ENCODE measurements at places on chromosomes 7 and 10. TPM values are rescaled to one million over a fixed set of nuclear protein-coding genes. Genes with fewer than 3 reads are reported as not detected.
A peak's percentile ranks its signal among the peaks of the same experiment; 100 is the strongest.

- no peak overlapping the region for H3K4me3 ChIP-seq
- H3K27ac ChIP-seq: no peak overlapping the region
- peaks cover 4% of the 10 kb centered on the region for H3K36me3 ChIP-seq
- no peak for DNase-seq
- no peaks in the 10 kb centered on the region for H3K27me3 ChIP-seq
- peaks cover 5% of the 10 kb centered on the region for H3K4me1 ChIP-seq
These were observed 59.2 kb downstream of the TRIM24 start for GRCh38 chr7:138519061-138519798.

The GPR37 gene
- 8.8 TPM for total RNA-seq

GRCh38 chr10:121734589-121735045, 136.4 kb upstream of the FGFR2 start:
- peaks cover 4% of the 10 kb centered on the region for H3K4me1 ChIP-seq
- no peak overlapping the region for H3K27ac ChIP-seq
- DNase-seq: peak; percentile 45
- H3K4me3 ChIP-seq: no peak overlapping the region
- H3K36me3 ChIP-seq: no peaks in the 10 kb centered on the region

DNA sequence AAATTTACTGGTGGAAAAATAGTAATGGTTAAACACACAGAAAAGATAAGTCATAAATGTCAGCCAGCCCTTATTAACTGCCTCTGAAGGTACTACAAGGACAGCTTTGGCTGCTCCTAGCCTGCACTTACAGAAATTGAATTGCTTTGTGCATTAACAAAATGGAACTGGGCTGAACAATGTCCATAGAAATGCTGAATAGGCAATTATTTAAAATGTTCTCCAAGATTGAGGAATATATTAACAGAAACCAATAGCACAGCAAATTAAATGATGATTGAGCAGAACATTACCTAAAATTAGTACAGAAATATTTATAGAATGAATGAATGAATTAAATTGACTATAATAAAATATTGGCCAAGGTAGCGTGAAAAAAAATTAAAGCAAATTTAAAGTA, 42.4 kb upstream of the AGMO start:
- H3K4me1 ChIP-seq: peaks cover 3% of the 10 kb centered on the region
- H3K27ac ChIP-seq: no peak overlapping the region
- H3K36me3 ChIP-seq: no peaks in the 10 kb centered on the region
- no peak for DNase-seq

DNA sequence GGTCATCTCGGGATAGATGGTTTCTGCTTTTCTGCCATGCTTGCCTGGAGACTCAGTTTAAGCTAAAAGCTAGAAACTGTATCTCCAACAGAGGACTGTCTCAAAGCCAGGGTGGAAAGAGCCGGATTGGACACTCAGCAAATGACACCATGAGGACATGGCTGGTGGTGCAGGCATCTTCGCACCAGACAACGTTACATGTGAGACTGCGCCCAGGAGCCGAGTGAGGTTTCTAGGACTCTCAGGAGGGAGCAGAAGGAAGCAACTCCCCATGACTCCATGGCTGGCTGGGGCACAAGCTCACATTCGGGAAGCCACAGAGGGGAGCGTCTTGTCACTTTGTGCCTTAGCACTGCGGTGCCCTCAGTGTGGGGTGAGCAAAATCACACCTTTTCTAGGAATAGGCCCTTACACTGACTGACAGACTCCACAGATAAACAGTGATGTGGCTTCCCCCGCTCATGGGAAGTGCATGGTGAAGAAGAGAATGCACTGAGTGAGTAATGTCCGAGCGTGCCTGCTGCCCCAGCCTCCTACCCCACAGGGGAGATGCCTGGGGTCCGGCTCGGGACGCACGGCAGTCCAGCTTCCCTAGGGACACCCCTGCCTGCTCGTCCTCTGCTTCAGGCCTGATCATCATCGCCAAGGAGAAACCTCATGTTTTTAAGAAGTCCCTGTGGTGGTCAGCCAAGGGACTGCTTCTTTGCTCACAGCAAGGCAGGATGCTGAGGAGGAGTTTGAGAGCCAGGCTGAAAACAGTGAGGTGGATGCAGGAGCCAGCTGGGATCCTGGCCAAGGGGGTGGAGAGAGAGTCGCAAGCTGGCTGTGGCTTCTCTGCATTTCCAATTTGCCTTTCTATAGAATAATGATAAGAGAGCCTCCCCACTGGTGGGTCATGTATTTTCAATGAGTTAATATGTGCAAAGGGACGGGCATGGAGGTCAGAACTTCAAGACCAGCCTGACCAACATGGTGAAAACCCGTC, 52.2 kb upstream of the FXYD4 start:
- no peak for DNase-seq
- H3K36me3 ChIP-seq: no peaks in the 10 kb centered on the region
- H3K4me3 ChIP-seq: no peak overlapping the region
- H3K4me1 ChIP-seq: peaks cover 9% of the 10 kb centered on the region

DNA sequence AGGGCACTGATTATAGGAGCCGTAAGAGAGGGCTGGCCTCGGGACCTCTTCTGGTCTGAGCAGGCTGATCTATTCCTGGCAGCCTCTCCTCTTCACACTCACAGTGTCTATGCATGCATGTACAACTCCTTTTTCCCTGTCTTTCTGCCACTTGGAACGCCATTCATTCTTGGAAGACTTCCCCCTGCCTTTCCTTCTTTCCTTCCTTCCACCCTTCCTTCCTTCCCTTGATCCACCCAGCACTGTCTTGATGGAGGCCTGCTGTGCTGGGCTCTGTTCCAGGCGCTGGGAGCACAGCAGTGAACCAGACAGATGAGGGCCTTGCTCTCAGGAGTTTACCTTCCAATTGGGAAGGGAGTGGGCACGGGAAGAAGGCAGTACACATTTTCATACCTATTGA, 114.8 kb downstream of the SH3PXD2A start:
- no peaks in the 10 kb centered on the region for H3K36me3 ChIP-seq
- peaks cover 19% of the 10 kb centered on the region for H3K4me1 ChIP-seq
- no peak overlapping the region for H3K27ac ChIP-seq
- H3K27me3 ChIP-seq: no peaks in the 10 kb centered on the region
- H3K4me3 ChIP-seq: no peak overlapping the region

The STRIP2 gene
- total RNA-seq: 1.4 TPM

The CPN1 gene
- total RNA-seq: 2.8 TPM

The SVOPL gene
- 0.24 TPM for total RNA-seq

GRCh38 chr10:22436526-22436892, 91.2 kb downstream of the SPAG6 start:
- no peaks in the 10 kb centered on the region for H3K27me3 ChIP-seq
- peak overlapping the region; percentile 99 for H3K27ac ChIP-seq
- DNase-seq: no peak
- H3K4me1 ChIP-seq: peaks cover 18% of the 10 kb centered on the region
- H3K4me3 ChIP-seq: peak overlapping the region; percentile 72

DNA sequence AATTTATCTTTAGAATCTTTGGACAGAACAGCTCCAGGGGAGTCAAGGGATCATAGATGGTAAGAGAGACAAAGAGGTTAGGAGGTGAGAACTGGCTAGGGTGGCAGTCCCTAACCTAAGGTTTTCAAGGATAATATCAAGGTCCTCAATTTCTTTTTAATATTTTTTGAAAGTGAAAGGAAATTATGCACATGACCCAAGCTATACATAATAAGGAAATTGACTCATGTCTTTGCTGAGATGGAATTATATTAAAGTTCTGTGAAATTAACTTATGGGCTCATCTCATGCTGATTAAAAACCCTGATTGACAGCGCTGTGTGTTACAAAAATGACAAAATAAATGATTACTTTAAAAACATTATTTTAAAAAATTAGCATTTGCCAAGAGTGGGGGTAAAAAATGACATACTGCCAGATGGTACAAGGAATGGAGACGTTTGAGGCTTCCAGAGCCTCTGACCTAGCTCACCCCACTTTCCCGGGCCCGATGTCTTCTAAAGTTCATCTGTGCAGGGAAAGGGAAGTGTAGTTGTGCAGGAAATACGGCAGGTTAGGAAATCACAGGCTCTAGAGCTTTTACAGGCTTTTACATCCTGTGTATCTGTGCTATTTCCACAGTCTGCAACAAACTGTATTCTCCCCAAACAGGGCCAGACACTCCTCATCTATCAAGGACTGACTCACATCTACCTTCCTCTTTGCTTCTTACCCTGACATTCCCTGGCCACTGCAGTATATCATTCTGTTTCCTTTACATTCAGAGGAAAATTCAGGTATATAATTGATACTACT, 185.6 kb upstream of the PRSS58 start:
- no peak for DNase-seq
- H3K4me3 ChIP-seq: no peak overlapping the region
- H3K27ac ChIP-seq: no peak overlapping the region
- peaks cover 7% of the 10 kb centered on the region for H3K27me3 ChIP-seq
- no peaks in the 10 kb centered on the region for H3K36me3 ChIP-seq
- no peaks in the 10 kb centered on the region for H3K4me1 ChIP-seq

DNA sequence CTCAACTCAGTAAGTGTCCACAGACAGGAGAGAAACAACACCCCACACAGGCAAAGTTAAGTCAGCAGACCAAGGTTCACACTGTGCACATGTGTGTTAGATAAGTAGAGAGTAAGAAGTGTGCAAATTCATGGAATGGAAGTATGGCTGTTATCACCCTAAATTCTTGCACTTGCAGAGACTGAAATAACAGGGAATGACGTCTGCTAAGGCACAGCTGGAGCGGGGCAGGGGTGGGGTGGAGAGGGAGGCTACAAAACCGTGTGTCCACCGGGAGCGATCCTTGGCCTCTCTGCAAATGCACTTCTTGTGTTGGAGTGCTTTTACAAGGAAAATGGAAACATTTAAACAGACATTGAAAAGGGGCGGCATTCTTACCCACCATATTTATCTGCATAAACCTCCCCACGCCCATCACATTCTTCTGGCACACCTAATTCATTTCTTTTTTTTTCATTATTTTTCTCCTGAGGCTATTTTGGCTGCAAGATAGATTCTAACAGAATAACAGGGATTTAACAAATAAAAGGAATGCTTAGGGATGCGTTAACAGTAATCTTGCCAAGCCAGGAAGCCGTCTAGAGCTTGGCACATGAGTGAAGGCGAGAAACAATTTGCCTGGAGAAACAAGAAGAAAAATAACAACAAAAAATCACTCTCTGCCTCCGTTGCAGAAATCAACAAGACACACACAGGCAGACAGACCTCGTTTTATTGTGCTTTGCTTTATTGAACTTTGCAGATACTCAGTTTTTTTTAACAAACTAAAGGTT, 30.1 kb downstream of the TNS3 start:
- H3K27me3 ChIP-seq: no peaks in the 10 kb centered on the region
- no peak overlapping the region for H3K4me3 ChIP-seq
- peak; percentile 55 for DNase-seq
- H3K4me1 ChIP-seq: peaks cover 44% of the 10 kb centered on the region
- H3K36me3 ChIP-seq: no peaks in the 10 kb centered on the region
- H3K27ac ChIP-seq: peak overlapping the region; percentile 27

- H3K27ac ChIP-seq: no peak overlapping the region
- peaks cover 13% of the 10 kb centered on the region for H3K4me1 ChIP-seq
- DNase-seq: no peak
- H3K36me3 ChIP-seq: no peaks in the 10 kb centered on the region
- H3K27me3 ChIP-seq: no peaks in the 10 kb centered on the region
These were observed 661.9 kb downstream of the SORCS1 start for GRCh38 chr10:106502641-106503040.

DNA sequence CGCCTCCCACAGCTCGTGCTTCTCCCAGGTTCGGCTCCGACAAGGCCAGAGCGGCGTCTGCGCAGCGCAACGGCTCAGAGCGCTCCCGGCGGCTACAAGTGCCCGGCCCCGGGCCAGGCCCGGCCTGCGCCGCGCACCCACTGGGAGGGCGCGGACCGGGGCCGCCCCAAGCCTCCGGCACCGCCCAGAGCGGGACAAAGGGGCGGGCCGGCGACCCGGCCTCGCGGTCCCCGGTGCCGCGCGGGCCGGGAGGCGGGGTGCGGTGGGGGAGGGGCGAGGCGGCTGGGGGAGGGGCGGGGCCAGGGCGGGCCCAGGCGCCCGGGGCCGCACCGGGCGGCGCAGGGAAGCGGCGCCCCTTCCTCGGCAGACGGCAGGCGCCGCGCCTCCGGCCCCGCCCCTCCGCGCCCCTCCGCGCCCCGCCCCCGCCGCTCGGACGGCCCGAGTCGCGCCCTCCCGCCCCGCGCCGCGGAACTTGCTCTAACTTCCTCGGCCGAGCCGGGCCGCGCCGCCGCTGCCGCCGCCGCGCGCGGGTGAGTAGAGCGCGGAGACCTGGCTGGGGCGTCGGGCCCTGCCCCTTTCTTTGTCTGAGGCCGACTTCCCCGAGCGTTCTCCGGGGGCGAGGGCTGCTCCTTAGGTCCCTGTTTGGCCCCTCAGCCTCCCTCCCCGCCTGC, at the start of gene TSPAN14:
Gene TSPAN14 (plus strand): TSS at position 469 of the 671 bp plus-strand sequence. CDS start 34,924 bp downstream, outside the sequence.
- peak; percentile 95 for DNase-seq
- peak within 1 kb of the TSS; percentile 100 for H3K27ac ChIP-seq
- H3K4me3 ChIP-seq: peak within 1 kb of the TSS; percentile 97
- no peaks in the 10 kb centered on the region for H3K27me3 ChIP-seq

The ODAD2 gene
- 0.52 TPM for total RNA-seq

GRCh38 chr10:44552726-44553125, 167.8 kb upstream of the CXCL12 start:
- DNase-seq: no peak
- no peaks in the 10 kb centered on the region for H3K27me3 ChIP-seq
- no peak overlapping the region for H3K4me3 ChIP-seq
- H3K36me3 ChIP-seq: no peaks in the 10 kb centered on the region

The SPDYE11 gene
- 0.07 TPM for total RNA-seq

DNA sequence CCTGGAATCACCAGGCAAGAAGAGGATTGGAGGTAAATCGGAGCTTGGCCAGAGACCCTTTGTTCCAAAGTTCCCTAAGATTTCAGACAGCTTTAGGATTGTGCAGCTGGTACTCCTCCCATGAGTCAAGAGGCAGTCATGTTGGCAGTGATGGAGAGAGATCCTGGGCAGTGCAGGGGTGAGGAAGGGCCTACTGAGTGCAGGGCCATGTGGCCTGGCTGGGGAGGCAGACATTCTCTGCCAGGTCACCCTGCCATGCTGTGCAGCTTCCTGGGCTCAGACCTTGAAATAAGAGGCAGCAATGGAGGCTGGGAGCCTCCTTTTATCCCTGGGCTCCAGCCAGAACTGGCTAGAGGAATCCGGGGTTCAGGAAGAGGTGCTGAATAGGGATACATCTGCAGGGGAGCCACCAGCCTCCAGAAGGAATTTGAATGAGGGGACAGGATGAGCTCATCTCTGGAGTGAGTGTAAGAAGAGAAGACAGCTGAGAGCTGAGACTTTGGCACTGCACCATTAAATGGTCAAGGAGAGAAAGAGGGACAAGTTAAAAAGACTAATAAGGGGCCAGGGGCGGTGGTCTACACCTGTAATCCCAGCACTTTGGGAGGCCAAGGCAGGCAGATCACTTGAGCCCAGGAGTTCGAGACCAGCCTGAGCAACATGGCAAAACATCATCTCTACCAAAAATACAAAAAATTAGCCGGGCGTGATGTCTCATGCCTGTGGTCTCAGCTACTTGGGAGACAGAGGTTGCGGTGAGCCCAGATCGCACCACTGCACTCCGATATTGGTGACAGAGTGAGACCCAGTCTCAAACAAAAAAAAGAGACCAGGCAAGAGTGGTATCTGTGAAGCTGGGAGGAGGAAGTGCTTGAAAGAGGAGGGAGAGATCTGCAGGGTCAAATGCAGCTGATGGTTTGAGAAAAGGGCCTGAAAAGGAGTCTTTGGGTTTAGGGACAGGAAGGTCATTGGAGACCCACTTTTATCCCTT, 12.0 kb downstream of the SFTPD start:
- H3K4me1 ChIP-seq: no peaks in the 10 kb centered on the region
- no peak for DNase-seq
- no peaks in the 10 kb centered on the region for H3K36me3 ChIP-seq
- no peak overlapping the region for H3K4me3 ChIP-seq

The MYO3A gene
- 12.8 TPM for total RNA-seq

- peak overlapping the region; percentile 38 for H3K27ac ChIP-seq
- no peaks in the 10 kb centered on the region for H3K4me1 ChIP-seq
- no peaks in the 10 kb centered on the region for H3K27me3 ChIP-seq
- DNase-seq: no peak
These were observed 206.9 kb upstream of the KLF14 start for GRCh38 chr7:130940907-130941306.

The AKR1C8 gene
- total RNA-seq: not detected

Data from hepatocyte (in vitro differentiated cells).